ENCODE measurements at places on chromosomes 13 and 19. TPM values are rescaled to one million over a fixed set of nuclear protein-coding genes. Genes with fewer than 3 reads are reported as not detected.

DNA sequence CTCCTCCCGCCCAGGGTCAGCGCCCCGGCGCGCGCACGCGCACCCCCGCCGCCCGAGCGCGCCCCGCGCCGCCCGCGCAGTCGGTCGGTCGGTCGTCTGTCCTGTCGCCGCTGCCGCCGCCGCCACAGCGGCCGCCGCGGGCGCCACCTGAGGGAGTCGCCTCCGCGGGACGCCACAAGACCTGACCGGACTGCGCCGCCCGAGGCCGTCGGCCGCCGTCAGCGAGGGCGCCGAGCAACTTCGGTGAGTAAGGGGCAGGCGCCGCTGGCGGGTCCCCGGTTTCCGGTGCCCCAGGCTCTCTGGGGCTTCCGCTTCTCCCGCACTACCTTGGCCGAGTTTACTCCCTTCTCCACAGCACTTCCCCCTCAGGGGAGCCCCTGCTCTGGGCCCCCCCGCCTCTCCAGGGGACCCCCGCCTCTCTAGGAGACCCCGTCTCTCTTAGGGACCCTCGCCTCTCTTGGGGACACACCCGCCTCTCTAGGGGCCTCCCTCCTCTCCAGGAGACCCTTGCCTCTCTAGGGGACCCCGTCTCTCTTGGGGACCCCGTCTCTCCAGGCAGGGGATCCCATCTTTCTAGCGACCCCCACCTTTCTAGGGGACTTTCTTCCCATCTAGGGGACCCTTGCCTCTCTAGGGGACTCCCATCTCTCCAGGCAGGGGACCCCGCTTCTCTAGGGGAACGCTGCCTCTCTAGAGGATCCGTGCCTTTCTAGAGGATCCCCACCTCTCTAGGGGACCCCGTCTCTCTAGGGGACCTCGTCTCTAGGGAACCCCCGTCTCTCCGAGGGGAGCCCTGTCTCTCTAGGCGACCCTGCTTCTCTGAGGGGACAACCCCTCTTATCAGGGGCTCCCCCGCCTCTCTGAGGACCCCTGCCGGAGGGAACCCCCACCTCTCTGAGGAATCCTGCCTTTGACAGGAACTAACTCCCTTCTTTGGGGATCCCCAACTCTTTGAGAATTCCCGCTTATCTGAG, 19.3 kb upstream of the GATAD2A start:
- DNase-seq = no peak

Gene ZNF571
- polyA plus RNA-seq = 9.2 TPM

DNA sequence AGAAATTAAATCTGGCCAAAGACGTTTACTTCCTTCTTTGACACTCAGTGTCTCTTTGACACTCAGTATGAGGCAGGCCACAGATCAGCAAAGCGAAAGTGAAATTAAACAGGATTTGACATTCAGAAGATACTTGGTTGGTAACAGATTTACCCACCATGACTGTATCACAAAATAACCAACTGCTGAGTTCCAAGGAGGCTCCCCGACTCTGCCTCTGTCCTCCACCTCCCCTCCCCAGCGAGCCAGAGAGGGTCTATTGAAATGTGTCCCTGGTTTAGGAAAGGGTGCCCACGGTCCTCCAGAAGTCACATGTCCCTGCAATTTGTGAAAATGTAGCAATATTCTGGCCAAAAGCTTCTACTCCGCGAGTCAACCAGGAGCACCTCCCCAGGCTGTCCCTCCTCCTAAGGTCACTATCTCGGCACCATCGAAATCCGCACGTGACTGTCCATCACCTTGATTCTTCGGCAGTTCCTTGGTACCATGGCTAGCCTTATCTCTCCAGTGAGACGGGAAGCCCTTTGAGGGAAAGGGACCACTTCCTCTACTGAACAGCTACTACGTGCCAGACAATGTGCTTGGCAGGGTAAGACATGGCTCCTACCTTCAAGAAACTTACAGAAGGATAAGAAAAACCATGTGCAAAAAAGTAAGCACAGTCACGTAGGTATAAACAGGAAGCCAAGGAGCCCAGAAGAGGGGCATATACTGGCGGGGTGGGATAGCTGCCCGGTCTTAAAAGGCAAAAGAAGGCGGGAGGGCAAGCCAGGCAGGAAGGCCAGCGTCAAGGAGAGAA, 1.5 kb downstream of the N4BP2L1 start:
- DNase-seq = no peak

DNA sequence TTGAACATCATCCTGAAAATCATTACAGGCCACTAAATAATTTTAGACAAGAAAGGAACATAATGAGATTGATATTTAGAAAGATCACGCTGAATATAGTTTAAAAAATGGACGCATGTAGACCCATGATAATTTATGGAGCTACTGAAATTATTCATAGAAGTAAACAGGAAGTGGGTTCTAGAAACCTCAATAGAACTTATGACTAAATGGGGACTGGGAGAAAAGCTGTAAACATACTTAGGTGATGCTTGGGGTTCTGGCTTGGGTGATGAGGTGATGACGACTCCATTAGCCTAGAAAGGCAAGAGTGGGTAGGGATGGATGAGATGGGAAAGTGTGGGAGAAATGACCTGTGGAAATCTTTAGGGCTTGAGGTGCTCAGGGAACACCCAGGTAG, 484.0 kb downstream of the MYO16 start:
- no peak for DNase-seq

- DNase-seq = peak; percentile 95
These were observed at the start of gene ZNF112 for GRCh38 chr19:44356383-44357111. Gene ZNF112, minus strand, starts transcription at chr19:44356680. Its CDS starts 16,141 bp downstream, at chr19:44340539.
